Progenitor cell of endocrine pancreas (in vitro differentiated cells): ENCODE measurements at places on chromosomes 1 and 21. TPM values are rescaled to one million over a fixed set of nuclear protein-coding genes. Genes with fewer than 3 reads are reported as not detected.

DNA sequence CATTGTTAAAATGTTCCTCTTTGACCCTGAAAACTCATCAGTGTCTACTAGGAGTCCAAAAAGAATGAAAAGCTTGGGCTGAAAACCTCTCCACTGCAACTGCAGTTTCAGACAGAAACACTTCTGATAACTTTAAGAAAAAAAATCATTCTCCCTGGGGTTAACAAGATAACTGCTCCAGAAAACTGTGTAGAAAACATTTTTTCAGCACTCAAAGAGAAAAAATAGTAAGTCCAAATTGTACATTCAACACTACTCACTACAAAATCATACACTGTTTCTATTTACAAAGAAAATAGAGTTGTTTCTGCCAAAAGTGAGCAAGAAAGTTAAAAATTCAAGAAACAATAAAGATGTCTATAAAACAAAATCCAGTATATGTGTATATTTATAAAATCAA lies 157.8 kb downstream of the RERE start:
- no peak for DNase-seq

DNA sequence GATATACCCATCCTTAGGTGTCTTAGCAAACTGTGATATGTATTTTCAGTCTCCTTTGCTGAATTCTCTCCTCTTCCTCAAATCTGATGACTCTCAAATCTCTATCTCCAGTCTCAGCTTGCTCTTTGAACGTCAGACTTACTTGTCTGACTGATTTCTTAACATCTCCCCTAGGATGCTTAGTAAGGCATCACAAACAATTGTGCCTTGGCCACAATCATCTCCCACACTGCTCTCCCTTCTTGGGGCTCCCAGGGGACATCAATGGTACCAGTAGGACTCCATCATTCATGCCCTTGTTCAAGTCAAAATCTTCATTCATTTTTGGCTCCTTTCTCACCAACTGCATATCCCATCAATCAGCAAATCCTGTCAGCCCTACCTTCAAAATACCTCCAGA lies 42.0 kb downstream of the GNG12 start:
- DNase-seq = no peak

The SLC35F3 gene
- total RNA-seq = 0.71 and 0.74 TPM in 2 replicates

The ESPN gene
- total RNA-seq = 49.5 and 54.0 TPM in 2 replicates

- no peak for DNase-seq
Measured at GRCh38 chr21:20949884-20950283, 48.3 kb upstream of the NCAM2 start.

The IFT25 gene
- 35.4 and 39.2 TPM in 2 replicates for total RNA-seq

- no peak for DNase-seq
Measured at GRCh38 chr1:21005466-21006239, 171.0 kb downstream of the EIF4G3 start.

GRCh38 chr1:50502147-50502546 lies 78.9 kb upstream of the DMRTA2 start:
- DNase-seq = no peak

- DNase-seq = no peak
Measured at GRCh38 chr1:9182784-9183257, 51.8 kb upstream of the H6PD start.

DNA sequence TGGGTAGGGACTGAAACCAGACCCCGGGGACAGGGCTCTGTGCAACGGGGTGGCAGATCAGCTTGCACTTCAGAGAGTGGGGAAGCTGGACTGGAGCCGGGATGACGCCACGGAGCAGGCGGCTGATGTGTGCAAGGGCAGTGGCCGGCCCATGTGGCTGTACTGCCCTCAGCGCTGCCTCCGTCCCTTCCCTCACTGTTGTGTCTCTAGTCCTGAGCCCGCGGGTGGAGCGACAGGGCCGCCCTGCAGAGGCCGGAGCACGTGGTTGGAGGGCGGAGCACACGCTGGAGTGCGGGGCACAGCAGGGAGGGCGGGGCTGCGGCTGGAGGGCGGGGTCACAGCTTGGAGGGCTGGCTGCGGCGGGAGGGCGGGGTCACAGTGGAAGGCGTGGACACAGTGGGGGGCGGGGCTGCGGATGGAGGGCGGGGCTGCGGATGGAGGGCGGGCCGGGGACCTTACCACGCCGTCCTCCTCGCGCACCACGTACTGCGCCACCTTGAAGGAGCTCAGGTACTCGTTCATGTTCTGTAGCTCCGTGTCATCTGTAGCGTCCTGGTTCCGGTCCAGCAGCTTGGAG lies 52.4 kb downstream of the CHD5 start:
- DNase-seq = peak; percentile 29

The IER5 gene
- total RNA-seq = 1.7 and 2.3 TPM in 2 replicates

- no peak for DNase-seq
Measured at GRCh38 chr21:21612466-21612865, 614.3 kb downstream of the NCAM2 start.

- DNase-seq = no peak
Measured at GRCh38 chr1:228782662-228783417, 47.6 kb downstream of the RHOU start.

- DNase-seq = no peak
Measured at GRCh38 chr1:10778640-10779039, 17.8 kb downstream of the CASZ1 start.
